Fibroblast of lung (primary cell): ENCODE measurements at places on chromosomes 4 and X. TPM values are rescaled to one million over a fixed set of nuclear protein-coding genes. Genes with fewer than 3 reads are reported as not detected.

CRLF2 gene
- not detected in 2 replicates for total RNA-seq

GAGE13 gene
- total RNA-seq, result not detected in 2 replicates

SLC38A5 gene
- 21.5 and 21.8 TPM in 2 replicates for total RNA-seq

FAM9B gene
- not detected in 2 replicates for total RNA-seq

SLC26A1 gene
- 0.26 and 0.33 TPM in 2 replicates for total RNA-seq

ARHGAP36 gene
- not detected in 2 replicates for total RNA-seq

PASD1 gene
- not detected in 2 replicates for total RNA-seq

TMPRSS11D gene
- not detected in 2 replicates for total RNA-seq

NSG1 gene
- under 0.01 and 0.17 TPM in 2 replicates for total RNA-seq

CENPVL1 gene
- not detected in 2 replicates for total RNA-seq

DCAF8L2 gene
- total RNA-seq, result not detected in 2 replicates

TMPRSS11E gene
- total RNA-seq, result not detected in 2 replicates

GLRB gene
- total RNA-seq, result 13.6 and 25.9 TPM in 2 replicates

QRFPR gene
- not detected in 2 replicates for total RNA-seq
